ENCODE measurements at places on chromosomes 13 and 19. TPM values are rescaled to one million over a fixed set of nuclear protein-coding genes. Genes with fewer than 3 reads are reported as not detected.

GRCh38 chr19:18756896-18757295 lies 34.2 kb downstream of the COMP start:
- no peak for DNase-seq

DNA sequence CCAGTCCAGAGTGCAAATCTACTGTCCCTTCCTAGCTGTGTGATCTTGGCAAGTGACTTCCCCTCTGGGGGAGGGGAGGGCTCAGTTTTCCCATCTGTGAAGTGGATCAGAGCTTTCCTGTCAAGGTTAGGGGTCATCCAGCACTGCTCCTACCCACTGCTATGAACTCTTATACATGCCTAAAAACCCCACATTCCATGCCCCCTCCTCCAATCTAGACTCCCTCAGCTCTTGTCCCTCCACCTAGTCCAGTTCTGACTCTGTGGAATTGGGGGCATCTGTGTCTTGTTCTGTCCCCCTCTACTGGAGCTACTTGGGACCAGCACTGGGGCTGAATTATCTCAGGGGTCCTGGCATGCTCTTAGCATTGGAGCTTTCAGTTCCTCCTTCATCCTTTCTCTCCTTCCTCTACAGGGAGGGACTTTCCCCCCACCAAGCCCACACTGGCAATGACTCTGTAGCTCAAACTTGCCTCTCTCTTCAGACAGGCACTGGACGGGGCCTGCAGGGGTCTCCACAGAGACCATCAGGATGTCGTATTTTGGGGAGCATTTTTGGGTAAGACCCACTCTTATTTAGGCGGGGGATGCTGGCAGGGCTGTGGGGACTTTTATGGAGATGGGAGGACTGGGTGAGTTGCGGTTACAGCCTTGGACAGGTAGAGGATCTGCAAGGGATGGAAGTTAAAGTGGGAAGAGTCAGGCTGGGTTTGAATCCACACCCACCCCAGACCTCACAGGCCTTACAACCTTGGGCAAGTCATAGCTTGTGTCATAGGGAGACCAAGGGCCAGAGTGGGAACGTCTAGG lies 3.6 kb downstream of the FCHO1 start:
- no peak for DNase-seq

- DNase-seq = no peak
These were observed 95.7 kb upstream of the AKAP11 start for GRCh38 chr13:42176294-42176693.

- no peak for DNase-seq
These were observed 68.3 kb upstream of the UBAC2 start for GRCh38 chr13:99132295-99132835.

DNA sequence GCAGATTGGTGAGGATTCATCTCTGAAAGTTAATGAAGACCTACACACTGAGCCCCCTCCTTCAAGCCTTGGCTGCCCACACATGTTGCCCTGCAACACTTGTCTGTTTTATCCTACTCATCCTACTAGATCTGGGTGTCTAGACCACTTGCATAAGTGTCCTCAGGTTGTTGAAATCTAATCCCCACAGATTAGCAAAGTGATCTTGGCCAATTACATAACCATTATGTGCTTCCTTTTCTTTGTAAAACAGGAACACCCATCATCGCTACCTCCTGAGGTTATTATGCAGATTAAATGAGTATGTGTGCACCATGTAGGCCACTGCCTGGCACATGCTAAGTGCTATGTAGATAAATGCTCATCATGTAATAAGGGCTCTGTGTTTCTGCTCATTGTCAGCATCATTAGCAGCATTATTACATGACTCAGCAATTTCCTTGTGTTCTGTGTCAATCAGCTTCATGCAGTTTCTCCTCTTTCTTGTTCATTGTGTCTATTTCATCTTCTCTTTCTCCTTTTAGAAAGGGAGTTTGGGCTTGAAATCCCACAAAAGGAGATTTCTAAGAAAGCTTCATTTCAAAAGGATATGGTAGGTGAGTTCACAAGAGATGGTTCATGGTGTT lies 15.1 kb downstream of the ZNF175 start:
- DNase-seq = no peak

DNA sequence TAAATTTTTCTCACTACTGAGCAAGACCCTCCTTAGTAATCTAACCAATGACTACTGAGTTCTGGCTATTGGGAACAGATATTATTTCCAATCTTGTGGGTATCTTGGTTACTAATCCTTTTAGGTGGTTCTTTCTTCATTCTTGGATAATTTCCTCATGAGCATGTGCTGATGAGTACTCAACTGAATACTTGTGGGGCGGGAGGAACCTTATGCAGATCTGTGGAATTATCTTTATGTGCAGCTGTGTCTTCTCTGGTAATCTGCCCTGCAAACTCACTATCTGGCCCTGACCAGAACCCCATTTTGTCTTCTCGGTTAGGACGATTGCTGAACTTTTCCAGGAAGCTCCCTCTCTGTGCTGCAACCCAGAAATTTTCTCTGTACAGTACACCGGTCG lies 89.7 kb upstream of the TRPC4 start:
- no peak for DNase-seq

GRCh38 chr13:73822668-73823592 lies 311.3 kb downstream of the KLF12 start:
- no peak for DNase-seq

- DNase-seq = no peak
These were observed 484.6 kb downstream of the TSHZ3 start for GRCh38 chr19:30864391-30865215.

DNA sequence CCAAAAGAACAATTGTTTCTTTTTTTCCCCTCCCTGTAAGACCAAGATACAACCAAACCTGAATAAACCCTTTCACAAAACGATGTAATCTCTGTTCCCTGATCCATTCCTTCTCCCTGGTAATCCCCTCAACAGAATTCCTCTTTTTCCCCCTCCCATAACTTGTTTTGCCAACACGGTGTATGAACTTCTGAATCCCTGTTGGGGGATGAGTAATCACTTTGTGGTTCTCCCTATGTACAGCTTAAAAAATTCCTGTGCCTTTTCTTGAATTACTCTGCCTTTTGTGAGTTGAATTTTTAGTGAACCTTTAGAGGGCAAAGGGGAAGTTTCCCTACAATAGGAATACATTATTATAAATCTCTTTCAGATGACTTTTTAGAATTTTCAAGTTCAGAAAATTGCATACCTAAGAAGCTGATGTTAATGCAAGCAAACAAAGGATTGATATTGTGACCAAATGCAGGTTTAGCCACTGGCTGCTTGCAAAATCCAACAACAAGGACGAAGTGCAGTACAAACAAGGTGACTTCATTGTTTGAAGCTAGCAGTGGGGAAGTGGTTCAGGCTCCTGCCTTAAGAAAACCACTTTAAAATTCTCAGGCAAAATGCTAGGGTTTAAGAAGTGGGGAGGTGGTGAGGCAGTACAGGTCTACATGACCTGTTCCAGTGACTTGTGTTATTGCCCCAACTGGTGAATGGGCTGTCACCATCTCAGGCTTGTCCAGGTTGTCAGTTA lies 15.0 kb upstream of the EPSTI1 start:
- DNase-seq = peak; percentile 51

- no peak for DNase-seq
These were observed 23.8 kb downstream of the PRKD2 start for GRCh38 chr19:46692918-46693722.

GRCh38 chr19:7247155-7247554 lies 47.1 kb downstream of the INSR start:
- DNase-seq = no peak

DNA sequence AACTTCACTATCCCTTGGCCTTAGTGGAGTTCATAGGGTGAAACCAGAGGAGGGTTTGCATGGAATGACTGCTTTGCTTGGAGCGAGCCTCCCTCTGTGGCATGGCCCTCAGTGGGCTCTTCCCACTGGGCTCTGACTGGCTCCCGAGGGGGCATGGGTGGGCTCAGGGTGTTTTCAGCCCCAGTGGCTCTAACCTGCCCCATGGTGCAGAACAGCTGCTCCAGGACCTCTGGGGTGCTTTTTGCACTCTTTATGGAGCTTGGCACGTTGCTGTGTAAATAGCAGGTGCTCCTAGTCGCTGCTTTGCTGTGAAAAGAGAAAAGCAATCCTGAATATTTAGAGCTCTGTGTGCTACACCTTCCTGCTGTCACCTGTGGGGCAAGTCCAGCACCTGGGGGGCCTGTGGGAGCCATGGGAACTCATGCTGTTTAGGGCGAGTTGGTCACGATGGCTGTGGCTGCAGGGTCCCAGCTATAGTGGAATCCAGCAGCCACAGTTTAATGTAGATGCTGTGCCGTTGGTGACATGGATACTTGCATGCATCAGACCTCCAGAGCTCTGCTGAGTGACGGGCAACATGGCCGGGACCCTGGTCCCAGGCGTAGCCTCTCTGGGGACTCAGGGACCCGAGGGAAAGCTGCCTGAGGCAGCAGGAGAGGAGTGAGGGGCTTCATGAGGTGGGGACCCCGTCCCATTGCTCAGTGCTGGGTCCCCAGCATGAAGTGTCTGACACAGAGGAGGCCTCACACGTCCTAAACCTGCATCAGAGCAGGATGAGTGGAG lies 14.3 kb upstream of the MCF2L start:
- no peak for DNase-seq

DNA sequence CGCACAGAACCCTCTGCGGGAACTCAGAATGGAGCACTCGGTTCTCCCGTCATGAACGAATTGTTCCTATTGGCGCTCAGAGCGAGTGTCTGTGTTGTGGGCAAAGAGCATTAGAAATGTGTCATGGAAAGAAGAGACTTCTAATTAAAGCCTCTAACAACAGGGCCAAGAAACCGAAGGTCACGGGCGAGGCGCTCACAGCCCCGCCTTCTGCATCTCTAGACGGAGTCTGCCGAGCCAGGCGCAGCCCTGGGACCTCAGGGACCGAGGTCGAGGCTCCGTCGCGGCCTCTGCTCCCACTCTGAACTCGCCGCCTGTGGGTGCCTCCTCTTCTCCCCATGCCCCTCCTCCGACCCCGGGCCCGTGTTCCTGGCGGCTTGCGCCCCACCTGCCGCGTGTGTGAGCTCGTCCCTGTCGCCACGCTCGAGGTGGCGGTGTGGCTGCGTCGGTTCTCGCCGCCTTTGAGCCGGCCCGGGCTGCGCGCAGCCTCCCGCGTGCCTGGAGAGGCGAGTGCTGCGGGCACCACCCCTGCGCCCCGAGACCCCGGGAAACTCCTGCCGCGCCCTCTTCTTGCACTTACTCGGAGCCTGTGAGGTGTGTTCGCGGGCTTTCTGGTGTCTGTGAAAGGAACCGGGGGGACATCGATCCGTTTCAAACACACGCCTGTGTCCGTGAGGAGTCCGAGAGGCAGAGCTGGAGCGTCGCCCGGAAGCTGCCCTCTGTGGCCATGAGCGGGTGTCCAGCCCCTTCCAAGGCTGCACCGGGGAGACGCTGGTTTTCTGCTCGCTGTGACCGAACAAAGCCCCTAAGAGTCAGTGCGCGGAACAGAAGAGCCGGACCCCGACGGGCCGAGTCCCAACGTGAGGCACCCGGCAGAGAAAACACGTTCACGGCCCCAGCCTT lies 45.4 kb upstream of the SPACA7 start:
- DNase-seq = no peak

DNA sequence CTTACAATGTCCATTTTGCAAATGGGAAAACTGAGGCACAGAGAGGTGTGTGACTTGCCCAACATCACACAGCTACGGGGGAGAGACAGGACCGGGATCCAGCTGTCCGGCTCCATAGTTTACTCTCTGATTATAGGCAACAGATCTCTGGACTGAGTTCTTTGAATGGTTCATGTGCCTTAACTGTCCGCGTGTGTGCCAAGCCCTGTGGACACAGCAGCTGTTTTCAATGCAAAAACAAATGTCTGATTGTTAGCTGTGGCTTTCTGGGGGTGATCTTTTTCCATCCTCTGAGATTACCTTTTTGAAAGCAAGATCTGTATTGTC lies 94.1 kb downstream of the KL start:
- DNase-seq = no peak

DNA sequence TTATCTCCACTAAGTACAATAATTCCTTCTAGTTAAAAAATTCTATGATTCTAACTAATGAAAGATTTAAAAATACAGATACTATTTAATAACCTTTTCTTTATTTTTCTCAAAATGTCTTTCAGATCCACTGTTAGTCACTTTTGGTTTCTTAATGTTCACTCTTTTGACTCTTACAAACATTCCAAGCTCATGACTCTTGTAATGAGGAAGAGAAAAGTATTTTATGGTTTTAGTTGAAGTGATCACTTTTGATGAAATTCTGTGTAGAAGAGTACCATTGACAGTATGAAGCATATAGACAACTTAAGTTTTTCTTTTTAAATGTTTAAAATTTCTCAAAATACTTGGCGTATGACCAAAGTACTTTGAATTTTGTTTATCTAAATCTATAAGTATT lies 27.8 kb downstream of the COG3 start:
- DNase-seq = peak; percentile 64

The MYH14 gene
- total RNA-seq = not detected

The NLRP4 gene
- not detected for total RNA-seq

The BRSK1 gene
- total RNA-seq = 5.2 TPM

The ADGRE2 gene
- not detected for total RNA-seq

The CEACAM16 gene
- total RNA-seq = not detected

The SWSAP1 gene
- 0.45 TPM for total RNA-seq

The SYCN gene
- total RNA-seq = not detected

The FFAR3 gene
- total RNA-seq = not detected

The FUT2 gene
- total RNA-seq = not detected

The URAD gene
- total RNA-seq = not detected

The DCT gene
- total RNA-seq = under 0.01 TPM

Data from fibroblast of the aortic adventitia (primary cell).